ENCODE measurements at places on chromosomes 12 and 14.
A peak's percentile ranks its signal among the peaks of the same experiment; 100 is the strongest.

DNA sequence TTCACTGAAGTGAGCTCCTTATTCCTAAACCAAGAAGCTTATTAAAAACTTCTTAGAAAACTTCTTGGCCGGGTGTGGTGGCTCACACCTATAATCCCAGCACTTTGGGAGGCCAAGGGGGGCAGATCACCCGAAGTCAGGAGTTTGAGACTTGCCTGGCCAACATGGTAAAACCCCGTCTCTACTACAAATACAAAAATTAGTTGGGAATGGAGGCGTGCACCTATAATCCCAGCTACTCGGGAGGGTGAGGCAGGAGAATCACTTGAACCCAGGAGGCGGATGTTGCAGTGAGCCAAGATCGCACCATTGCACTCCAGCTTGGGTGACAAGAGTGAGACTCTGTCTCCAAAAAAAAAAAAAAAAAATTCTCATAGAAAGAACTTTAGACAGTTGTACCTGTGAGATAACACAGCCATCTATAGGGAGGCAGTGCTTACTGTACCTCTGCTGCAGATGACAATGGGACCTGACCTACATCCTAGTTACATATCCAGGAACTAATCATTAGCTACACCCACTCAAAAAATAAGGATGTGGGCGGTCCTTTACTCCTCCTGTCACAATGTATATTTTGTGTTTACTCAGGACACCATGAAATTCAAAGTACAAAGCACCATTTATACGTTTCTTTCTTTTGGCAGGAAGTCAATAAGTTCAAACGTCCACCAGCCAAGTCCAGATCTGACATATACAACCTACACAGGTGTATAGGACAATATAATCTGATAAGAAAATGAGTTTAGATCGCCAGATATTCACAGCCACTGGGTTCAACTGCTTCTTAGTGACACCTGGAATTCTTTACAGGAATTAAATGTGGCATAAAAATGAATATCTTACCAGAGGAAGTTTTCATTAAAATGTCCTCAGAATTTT lies 14.9 kb downstream of the STXBP6 start:
- no peak for DNase-seq

- DNase-seq: no peak
Measured at GRCh38 chr14:78170203-78170602, at the start of gene NRXN3. Gene NRXN3, plus strand, starts transcription at chr14:78170373. Its CDS starts 72,721 bp downstream, at chr14:78243094.

- no peak for DNase-seq
Measured at GRCh38 chr12:111314953-111315539, 53.8 kb downstream of the PHETA1 start.

- no peak for DNase-seq
Measured at GRCh38 chr14:102251161-102251560, 53.8 kb downstream of the MOK start.

DNA sequence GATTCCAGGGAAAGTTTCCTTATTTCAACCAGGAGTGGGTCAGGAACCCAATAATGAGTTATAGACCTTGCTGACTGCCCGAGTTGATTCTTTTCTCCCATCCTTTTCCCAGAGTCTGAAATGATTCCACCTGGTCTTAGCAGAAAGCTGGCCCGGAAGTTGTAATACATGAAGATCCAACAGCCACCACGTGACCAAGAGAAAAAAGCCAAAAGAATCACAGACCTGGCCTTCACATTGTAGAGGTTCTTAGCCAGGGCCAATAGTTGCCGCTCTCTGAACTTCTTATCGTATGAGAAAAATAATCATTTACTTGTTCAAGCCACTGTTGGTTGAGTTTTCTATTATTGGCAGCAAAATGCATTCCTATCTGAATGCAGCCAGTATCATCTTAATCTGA lies 161.2 kb upstream of the HMGA2 start:
- no peak for DNase-seq

- peak; percentile 85 for DNase-seq
Measured at GRCh38 chr14:91396959-91397815, 20.4 kb downstream of the CCDC88C start.

- DNase-seq: no peak
Measured at GRCh38 chr12:56596815-56597214, 33.3 kb downstream of the BAZ2A start.

- DNase-seq: no peak
Measured at GRCh38 chr12:114272071-114272470, 133.9 kb downstream of the TBX5 start.

- DNase-seq: no peak
Measured at GRCh38 chr14:50082784-50083466, 33.4 kb downstream of the VCPKMT start.

GRCh38 chr14:103023881-103024473 lies 33.4 kb downstream of the CDC42BPB start:
- no peak for DNase-seq

- DNase-seq: no peak
Measured at GRCh38 chr12:26648066-26648465, 184.9 kb downstream of the ITPR2 start.

DNA sequence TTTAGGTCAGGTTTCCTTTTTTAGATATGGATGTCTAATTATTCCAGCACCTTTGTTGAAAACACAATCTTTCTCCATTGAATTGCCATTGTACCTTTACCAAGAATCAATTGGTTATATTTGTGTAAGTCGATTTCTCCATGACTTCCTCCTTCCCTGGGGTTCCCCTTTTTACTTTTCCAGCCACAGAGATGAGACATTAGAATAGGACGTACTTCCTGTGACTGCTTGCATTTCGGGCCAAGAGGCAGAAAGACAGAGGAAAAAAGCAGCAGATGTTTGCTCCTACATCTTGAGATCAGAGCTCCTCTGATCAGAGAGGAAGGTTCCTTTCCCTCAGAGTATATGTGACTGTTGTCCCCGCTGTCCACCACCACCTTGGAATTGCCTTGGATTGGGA lies 453.7 kb upstream of the RGS6 start:
- peak; percentile 13 for DNase-seq

DNA sequence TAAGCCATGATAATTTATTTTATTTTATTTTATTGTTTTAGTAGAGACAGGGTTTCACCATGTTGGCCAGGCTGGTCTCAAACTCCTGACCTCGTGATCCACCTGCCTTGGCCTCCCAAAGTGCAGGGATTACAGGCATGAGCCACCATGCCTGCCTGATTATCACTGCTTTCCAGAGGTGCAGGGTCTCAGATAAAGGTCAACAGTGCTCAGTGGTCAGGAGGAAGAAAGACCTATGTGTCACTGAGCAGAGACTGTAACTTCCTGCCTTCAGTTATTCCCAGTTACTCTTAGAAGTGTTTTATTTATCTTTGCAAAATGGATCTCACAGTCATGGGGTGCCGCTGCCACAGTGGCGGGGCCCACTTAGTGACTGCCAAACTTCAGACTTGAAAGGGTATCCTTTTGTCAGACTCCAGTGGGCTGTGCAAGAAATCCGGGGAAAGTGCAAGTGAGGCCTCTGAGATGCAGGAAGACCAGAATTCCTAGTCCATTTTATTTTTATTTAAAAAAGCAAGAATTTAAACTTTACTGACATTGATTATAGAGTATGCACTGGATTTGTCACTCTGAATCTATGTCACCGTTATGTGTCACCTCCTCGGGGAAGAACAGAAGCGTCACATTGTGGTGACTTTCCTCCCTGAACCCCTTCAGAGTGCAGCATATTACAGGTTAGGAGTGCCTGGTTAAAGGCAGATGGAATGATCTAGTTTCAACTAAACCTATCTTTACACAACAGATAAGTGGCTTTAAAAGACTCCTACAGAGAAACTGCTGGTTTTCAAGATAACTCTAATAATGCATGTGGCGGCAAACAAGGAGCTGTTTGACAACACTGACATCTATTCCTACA lies 59.1 kb upstream of the BICD1 start:
- no peak for DNase-seq

GRCh38 chr14:104693482-104694431 lies 4.3 kb downstream of the INF2 start:
- DNase-seq: no peak

- DNase-seq: no peak
Measured at GRCh38 chr12:11884706-11885105, 186.0 kb upstream of the BCL2L14 start.

DNA sequence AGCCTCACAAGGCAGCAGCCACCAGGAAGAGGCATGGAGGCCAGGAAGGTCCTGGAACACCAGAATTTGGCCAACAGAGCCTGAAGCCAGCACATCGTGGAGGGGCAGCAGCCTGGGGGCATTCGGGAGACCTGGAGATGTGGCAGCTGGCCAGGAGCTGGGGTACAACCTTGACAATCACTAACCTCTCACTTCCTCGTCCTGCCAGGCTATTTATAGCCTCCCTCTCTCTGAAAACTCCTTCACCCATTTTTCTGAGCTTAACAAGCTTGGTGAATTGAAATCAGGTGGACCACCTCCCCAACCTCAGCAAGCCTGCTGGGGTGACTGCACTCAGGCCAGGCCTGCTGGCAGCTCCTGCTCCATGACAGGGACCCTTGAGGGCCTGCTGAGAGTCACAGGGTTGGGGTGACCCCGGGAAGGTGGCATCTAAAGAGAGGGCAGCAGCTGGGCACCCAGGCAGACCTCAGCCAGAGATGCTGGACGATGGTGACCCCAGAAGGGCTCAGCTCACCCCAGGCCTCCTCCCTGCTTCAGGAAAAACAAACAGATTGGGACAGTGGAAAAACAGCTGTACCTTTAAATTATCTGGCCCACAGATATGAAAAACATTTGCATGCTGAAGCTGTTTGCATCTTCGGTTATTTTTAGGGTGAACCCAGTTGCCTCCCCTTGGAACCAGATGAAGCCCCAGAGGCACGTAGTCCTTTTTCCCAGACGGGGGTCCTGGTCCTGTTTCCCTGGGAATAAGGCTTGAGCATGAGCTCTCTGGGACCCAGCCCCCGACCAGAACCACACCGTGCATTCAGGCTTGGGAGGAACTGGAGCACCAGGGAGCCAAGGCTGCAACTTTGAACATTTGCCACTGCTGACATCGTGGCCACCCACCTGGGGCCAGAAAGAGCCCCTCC lies 67.0 kb downstream of the PITPNM2 start:
- DNase-seq: no peak

DNA sequence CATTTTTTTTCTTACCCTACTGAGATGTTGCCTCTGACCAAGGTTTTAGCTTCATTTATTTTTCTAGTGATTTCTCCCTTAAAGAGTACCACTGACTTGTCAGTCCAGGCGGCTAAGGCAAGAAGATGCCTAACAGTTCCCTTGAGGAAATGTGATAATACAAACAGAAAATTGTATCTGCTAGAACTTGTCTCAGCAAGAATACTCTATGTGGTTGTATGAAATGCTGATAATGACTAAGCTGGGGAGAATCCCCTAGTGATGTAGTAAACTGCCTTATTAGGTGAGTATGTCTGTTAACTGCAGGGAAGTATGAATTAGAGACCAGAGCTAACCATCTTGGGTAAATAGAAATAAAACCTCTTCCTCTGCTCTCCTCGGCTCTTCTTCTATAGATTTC lies 6.7 kb downstream of the C12orf54 start:
- DNase-seq: no peak

DNA sequence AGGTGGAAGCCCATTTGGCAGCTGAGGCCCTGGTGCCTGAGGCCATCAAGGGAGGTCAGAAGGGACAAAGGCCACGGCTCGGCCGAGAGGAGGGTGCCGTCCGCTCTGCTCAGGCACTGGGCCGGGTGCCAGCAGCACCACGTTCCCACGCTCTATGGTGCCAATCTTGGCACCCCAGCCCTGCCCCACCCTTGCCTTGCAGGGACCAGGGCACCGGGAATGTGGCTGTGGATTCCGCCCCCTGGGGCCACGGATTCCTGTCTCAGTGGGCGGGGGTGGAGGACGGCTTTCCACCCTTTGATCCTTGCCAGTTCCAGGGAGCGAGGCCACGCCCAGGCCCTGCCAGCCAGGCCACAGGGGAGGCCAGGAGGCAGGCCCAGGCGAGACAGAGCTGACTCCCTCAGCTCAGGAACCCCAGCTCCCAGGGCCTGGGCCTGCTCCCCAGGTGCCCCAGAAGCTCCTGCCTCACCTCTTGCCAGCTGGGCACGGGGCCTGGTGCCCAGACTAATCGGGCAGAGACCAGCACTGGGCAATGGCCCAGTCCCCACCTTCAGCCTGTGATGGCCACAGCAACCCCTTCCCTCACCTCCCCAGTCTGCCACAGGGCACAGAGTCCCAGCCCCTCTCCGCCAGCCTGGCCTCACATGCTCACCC lies 26.4 kb upstream of the GPR132 start:
- peak; percentile 63 for DNase-seq

GRCh38 chr12:52228366-52228765 lies 4.7 kb upstream of the KRT7 start:
- DNase-seq: no peak
